ENCODE measurements at places on chromosomes 5 and 9.

DNA sequence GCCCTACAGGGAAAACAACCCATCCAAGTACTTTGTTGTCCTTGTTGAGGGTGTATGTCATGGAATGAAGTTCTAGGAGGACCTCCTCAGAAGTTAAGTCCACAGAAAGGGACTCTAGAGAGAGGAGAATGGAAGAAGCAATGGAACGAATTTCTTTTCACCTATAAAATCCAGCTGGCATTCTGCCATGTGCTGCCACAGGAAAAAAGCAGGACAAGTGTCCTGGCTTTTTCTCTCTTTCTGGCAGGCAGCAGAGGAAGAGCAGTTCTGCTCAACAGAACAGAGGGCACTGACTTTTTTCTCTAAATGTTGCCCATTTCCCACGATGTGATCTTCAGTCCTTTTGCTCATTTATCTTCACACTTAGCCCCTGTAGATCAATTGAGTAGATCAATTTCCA is 240.8 kb downstream of the MCTP1 start:
- DNase-seq: no peak

GRCh38 chr5:102975457-102976182 is 144.3 kb downstream of the GIN1 start:
- DNase-seq: peak; percentile 68

DNA sequence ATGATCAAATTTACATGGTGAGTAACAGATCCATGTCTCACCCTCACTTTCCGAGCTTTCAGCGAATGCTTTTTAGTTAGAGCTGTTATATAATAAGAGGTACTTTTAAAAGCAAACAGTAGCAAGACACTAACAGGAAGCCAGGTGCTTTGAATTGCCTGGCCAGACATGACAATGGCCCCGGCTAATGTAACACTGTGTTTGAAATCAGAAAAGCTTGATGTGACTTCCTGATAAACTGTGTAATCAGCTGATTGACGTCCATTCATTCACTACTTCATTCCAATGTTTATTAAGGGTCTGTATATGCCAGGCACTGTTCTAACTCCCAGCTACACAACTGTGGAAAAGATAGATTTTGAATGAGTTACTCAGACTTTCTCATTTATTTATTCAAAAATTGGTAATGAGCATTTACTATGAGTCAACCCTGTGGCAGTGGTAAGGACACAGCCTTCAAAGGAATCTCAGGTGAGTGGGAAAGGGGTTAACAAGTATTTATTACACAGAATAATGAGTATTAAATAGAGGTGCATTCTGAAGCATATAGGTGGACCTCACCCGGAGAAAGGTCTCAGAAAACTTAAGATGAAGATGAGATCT is 26.6 kb downstream of the DPYSL3 start:
- no peak for DNase-seq

DNA sequence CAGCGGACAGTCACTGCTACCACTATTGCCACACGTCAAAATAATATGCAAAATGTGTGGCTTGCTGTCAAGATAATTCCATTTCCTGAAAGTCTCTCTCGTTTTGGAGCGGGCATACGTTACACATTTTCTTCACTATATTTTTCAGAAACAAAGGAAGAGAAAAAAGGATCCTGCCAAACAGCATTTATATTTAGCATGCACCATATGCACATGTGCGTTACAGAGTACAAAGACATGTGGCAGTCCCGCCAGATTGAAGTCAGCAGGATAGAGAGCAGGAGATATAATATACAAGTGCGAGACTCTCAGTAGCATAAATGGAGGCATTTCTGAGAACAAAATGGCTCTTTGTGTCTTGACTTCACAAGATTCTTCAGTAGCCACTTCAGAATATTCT is 221.6 kb upstream of the KIF2A start:
- no peak for DNase-seq

DNA sequence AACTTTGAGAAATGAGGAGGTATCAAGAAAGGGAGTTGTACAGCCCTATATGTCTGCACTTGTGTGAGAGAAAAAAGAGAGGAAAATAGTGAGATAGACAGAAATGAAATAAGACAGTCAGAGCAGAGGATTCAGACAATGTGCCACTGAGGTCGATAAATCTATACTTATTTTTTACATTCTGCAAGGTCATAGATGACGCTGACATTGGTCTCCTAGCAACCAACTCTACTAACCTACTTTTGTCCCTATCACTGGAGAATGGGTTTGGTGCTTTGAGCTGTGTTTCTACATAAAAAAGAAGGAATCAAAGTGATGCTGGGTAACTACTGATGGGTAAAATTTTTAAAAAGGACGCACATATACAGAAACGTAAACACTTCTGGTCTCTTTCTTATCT is 573.3 kb upstream of the RORB start:
- DNase-seq: no peak

- no peak for DNase-seq
Observed at GRCh38 chr5:33438996-33439395, 1.8 kb upstream of the TARS1 start.

DNA sequence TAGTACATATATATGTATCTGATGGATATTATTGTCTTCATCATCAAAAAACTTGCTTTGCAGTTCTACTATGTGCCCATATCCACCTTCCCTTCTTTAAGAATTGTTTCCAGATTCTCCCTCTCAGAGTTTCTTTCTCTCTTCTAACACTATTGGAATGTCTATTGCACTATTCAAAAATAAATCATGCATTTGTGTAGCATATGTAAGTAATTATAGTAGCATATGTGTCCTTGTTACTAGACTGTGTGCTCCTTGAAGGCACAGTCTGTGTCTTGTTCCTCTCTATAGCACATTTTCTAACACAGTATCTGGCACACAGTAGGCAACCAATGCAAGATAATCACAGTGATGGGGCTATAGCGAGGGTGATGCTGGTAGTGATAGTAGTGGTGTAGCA is 43.4 kb upstream of the TRIM32 start:
- peak; percentile 52 for DNase-seq
